ENCODE measurements at places on chromosomes 2 and 18.

- DNase-seq, result no peak
Measured at GRCh38 chr2:101741775-101742520, 44.4 kb downstream of the MAP4K4 start.

- peak; percentile 72 for DNase-seq
Measured at GRCh38 chr2:69601179-69601612, 42.3 kb downstream of the AAK1 start.

DNA sequence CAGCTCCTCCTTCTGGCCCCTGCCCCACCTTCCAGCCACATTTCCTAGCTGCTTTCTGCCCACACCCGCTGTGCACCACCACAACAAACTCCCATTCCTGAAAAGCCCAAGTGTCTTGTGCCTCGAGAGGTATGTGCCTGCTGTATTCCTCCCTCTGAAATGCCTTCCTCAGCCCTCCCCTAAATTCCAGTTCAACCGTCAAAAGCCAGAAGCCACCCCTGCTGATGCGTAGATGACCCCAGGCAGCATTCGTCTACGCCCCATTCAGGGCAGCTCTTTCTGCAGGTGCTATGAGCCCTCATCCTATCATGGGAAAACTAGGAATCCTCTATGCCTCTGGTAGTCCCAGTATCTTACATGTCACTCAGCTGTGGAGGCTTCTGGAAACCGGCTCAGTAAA is 71.7 kb downstream of the DNMT3A start:
- no peak for DNase-seq

GRCh38 chr2:26469092-26469710 is 8.7 kb downstream of the OTOF start:
- DNase-seq, result peak; percentile 68

GRCh38 chr18:12046751-12047335 is 46.8 kb upstream of the ANKRD62 start:
- DNase-seq, result no peak

GRCh38 chr18:71106701-71107100 is 817.9 kb downstream of the SOCS6 start:
- no peak for DNase-seq

DNA sequence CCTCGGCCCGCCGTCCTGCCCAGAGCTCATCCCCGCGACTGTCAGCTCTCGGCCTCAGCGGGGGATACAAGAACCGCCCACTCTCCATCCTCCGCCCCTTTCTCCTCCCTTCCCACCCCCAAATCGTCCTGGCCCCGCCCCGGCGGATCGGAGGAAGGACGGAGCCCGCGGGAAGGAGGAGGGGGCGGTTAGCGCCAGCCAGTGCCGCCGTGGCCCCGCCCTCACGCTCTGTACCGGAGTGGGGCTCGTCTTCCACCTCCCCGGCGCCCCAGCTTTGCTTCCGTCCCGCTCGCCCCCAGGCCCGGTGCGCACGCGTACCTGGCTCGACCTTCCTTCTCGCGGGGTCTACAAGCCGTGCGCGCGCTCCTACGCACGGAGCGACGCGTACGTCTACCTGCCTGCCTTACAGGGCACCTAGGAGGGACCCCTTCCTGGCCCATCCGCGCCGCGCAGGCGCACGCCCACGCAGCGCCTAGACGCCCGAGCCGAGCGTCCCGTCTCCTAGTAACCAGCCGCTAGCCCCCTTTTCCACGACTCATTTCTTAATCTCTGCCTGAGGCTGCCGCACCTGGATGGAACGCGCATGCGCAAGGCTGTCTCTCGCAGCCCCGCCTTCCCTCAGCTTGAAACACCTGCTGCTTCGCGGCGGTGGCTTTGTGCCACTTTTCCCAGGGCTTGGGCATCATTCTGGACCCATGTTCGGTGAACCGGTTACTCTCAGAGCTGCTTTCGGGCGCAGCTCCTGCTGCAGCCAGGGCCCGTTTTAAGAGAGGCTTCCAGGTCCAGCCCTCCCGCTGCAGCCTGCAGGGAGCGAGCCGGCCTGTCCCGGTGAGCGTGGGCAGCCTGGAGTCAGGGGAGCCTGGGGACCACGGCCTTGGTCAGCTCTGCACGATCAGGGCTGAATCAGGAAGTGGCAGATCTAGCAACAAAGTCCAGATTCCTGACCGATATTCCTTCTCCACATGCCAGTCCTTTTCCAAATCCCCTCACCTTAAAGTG is at the start of gene C2orf15:
C2orf15 (plus strand) TSS at position 598 of the 999 bp plus-strand sequence. CDS start 8,852 bp downstream, outside the sequence.
- peak; percentile 96 for DNase-seq

- DNase-seq, result peak; percentile 26
Measured at GRCh38 chr18:37309059-37309458, 256.5 kb downstream of the CELF4 start.

GRCh38 chr2:174044556-174044955 is 79.4 kb upstream of the SP3 start:
- no peak for DNase-seq

- DNase-seq, result no peak
Measured at GRCh38 chr2:236945431-236946016, 140.2 kb upstream of the COPS8 start.

DNA sequence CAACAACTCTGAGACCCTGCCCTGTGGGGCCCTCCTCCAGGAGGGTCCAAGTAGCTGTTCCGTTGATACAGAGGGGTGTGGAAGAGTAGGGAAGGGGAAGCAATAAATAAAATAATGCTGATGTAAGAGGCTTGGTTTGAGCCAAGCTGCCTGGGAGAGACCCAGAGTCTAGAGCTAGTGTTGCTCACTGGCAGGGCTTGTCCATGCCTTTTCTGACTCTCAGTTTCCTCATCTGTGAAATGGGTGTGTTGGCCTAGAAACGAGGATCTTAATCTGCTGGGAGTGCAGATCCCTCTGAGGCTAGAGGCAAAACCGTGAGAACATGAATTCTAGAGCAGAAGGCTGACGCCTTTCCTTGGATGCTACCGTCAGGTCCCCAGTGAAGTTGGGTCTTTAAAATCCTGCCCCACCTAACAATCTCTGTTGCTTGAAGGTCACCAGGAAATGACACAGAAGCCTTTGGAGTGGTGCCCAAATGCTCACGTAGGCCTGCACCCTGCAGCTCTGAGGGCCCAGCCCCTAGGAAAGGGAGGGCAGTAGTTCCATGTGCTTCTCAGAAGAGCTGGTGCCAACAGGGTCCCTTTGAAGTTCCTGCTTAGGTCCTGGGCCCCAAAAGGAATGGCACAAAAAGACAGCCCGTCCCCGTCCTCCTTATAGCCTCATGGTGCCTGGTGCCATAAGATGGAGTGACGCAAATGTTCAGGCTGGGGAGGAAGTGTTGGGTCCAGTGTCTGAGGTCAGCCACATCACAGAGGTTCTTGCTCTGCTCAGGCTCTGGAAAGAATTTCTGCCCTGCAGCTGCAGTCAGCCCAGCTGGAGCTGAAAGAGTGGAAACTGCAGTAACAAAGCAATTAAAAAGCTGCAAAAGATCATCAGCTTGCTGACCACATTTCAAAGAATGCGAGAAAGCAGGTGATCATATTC is 73.2 kb upstream of the SMAD2 start:
- peak; percentile 87 for DNase-seq

GRCh38 chr2:139819273-139819796 is 1039.1 kb upstream of the NXPH2 start:
- no peak for DNase-seq

GRCh38 chr18:21557607-21558253 is 42.8 kb downstream of the ESCO1 start:
- no peak for DNase-seq

DNA sequence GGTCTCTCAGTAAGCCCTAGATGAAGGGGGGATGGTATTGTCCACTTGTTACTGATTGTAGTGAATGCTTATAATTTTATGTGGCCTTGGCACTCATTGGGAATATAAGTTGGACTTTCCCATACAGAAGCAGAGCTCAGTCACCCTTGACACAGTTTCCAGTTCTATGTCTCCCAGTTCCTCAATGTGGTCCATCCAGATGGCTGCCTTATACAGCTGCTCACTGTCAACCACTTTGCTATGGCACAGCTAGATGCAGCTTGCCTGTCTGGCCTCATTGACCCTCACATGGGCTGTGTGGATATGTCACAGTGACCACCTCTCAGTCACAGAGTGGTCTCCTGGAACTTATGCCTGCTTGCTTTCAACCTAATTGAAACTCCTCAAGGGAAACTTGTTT is 21.7 kb downstream of the SLC39A6 start:
- no peak for DNase-seq

DNA sequence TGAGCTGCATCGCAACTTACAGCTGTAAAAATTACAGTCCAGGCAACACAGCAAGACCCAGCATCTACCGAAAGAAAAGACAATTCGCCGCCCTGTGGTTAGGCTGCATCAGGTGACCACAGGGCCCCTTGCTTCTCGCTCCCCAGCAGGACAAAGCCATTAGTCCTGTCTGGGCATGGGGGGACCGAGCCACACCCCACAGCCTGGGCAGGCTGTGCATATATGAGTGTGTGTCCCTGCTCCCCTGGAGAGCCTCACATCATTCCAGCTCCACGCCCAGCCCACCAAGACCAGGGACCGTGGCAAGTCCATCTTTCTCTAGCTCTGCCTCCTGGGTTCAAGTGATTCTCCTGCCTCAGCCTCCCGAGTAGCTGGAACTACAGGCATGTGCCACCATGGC is 33.9 kb downstream of the SNORC start:
- DNase-seq, result no peak

DNA sequence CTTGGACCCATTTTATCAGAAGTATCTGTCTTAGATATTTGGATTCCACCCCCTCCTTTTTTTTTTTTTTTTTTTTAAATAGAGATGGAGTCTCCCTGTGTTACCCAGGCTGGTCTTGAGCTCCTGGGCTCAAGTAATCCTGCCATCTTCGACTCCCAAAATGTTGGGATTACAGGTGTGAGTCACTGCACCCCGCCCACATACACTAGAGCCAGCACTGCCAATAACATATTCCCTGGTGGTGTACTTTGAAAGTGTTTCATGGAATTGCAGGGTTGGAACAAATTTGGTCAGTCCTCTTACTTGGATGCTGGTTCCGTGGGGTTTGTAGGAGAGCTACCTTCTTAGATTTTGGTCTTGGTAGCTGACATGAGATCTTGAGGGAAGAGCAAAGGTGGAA is 15.0 kb downstream of the PDCL3 start:
- peak; percentile 7 for DNase-seq

- no peak for DNase-seq
Measured at GRCh38 chr2:238408615-238409340, 17.9 kb upstream of the ASB1 start.

GRCh38 chr2:157413326-157414035 is 30.4 kb downstream of the CYTIP start:
- DNase-seq, result no peak

- peak; percentile 30 for DNase-seq
Measured at GRCh38 chr18:76697441-76697901, 124.9 kb upstream of the ZNF236 start.
